ENCODE measurements at places on chromosomes 3 and 15. TPM values are rescaled to one million over a fixed set of nuclear protein-coding genes. Genes with fewer than 3 reads are reported as not detected.

DNA sequence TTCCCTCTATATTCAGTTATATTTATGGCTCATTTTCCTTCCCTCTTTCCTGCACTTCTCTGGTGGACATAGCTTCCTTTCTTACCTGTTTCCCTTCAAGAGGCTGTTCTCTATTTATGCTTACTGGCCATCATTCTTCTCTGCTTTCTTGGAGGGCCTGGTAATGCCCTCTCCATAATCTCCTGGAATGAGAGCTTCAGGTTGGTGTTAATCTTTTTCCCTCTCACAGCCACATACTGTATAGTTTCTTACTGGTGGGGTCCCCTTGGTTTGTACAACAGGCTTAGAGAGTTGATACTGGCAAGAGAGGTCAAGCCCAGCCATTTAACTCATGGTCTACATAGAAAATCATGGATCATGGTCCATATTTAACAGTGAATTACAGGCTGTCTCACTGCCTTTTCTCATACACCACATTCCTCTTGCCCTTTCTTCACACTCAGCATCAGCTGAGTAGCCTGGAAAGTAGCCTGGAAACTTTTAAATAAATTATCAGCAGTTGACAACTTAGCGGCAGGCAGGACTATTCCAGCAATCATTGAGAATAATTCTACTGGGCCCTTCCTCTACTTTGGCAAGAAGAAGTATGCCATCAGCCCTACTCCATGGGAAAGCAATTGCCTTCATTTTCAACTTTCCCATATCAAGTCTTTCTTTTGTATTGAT, 38.0 kb upstream of the DPH6 start:
- H3K36me3 ChIP-seq = no peaks in the 10 kb centered on the region
- no peak overlapping the region for H3K27ac ChIP-seq
- H3K27me3 ChIP-seq = no peaks in the 10 kb centered on the region
- H3K4me3 ChIP-seq = no peak overlapping the region

- DNase-seq = peak; percentile 26
- no peaks in the 10 kb centered on the region for H3K36me3 ChIP-seq
- peaks cover 33% of the 10 kb centered on the region for H3K27me3 ChIP-seq
These were observed 2.9 kb downstream of the SH3GL3 start for GRCh38 chr15:83449937-83450506.

The PCLAF gene
- total RNA-seq = 17.3 TPM

The ZNF717 gene
- total RNA-seq = 12.4 TPM

GRCh38 chr3:60309539-60310268, 941.5 kb downstream of the FHIT start:
- no peak for DNase-seq
- H3K4me1 ChIP-seq = no peaks in the 10 kb centered on the region
- H3K27ac ChIP-seq = no peak overlapping the region
- H3K36me3 ChIP-seq = no peaks in the 10 kb centered on the region
- no peak overlapping the region for H3K4me3 ChIP-seq

DNA sequence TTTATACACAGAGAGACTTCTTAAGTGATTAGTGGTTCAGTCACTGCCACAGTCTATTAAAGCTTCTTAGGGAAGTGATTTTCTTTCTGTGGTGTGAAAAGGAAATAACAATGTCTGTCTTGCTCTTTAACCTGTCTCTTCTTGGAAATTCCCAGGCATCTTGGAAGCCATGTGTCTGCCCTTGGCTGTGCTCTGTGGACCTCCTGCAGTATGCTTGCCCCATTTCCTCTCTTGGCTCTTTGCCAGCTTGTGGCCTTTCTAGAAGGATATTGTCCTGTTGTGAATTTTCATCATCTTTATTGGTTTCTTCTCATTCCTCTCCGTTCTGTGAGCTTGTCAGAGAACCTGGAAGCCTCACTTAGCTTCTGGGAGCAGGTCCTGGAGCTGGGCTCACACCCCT, 338.4 kb upstream of the C2CD4B start:
- peaks cover 48% of the 10 kb centered on the region for H3K4me1 ChIP-seq
- no peaks in the 10 kb centered on the region for H3K27me3 ChIP-seq
- no peaks in the 10 kb centered on the region for H3K36me3 ChIP-seq

GRCh38 chr3:63685340-63685739, 32.9 kb downstream of the SNTN start:
- H3K27ac ChIP-seq = no peak overlapping the region
- H3K4me3 ChIP-seq = no peak overlapping the region
- DNase-seq = no peak
- no peaks in the 10 kb centered on the region for H3K4me1 ChIP-seq

The IFT122 gene
- 23.6 TPM for total RNA-seq

DNA sequence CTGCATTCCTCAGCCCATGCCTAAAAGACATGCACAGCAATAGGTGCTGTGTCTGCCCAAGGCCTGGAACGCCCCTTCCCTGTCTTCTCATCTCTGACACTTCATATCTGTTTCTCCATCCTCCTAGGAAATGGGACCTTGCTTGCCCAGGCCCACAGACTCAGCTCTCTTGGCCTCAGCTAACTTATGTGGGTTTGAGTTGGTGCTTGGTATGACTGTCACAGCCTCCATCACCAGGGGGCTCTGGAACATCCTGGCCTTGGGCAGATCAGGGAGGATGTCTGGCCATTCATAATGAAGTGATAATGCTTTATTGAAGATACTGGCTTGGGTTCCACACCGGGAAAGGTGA, 156.7 kb upstream of the SMAD3 start:
- no peaks in the 10 kb centered on the region for H3K36me3 ChIP-seq
- no peak overlapping the region for H3K4me3 ChIP-seq
- H3K4me1 ChIP-seq = peaks cover 33% of the 10 kb centered on the region
- H3K27me3 ChIP-seq = peaks cover 4% of the 10 kb centered on the region
- H3K27ac ChIP-seq = peak overlapping the region; percentile 62

DNA sequence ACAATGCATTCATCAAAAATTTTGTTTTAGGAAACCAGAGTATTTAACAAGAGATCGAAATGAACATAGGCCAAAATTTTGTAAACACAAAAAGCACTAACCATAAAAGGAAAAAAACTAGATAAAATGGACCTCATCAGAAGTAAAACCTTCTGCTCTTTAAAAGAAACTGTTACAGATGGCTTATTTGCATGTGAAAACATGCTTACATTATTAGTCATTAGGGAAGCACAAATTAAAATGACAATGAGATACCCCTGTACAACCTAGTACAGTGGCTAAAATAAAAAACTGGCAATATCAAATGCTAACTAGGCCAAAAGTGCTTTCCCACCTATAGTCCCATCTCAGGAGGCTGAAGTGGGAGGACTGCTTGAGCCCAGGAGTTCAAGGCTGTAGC, 19.3 kb downstream of the UBR1 start:
- no peak overlapping the region for H3K4me3 ChIP-seq
- no peak overlapping the region for H3K27ac ChIP-seq
- peaks cover 6% of the 10 kb centered on the region for H3K36me3 ChIP-seq
- DNase-seq = no peak
- H3K27me3 ChIP-seq = no peaks in the 10 kb centered on the region

The CFAP100 gene
- not detected for total RNA-seq

- no peaks in the 10 kb centered on the region for H3K27me3 ChIP-seq
- no peak for DNase-seq
- H3K36me3 ChIP-seq = no peaks in the 10 kb centered on the region
- H3K4me1 ChIP-seq = no peaks in the 10 kb centered on the region
- no peak overlapping the region for H3K4me3 ChIP-seq
- no peak overlapping the region for H3K27ac ChIP-seq
These were observed 75.3 kb upstream of the TGFBR2 start for GRCh38 chr3:30531017-30531570.

GRCh38 chr15:101459579-101460300, 29.8 kb downstream of the PCSK6 start:
- H3K36me3 ChIP-seq = no peaks in the 10 kb centered on the region
- H3K27ac ChIP-seq = peak overlapping the region; percentile 26
- H3K4me1 ChIP-seq = peaks cover 31% of the 10 kb centered on the region
- no peaks in the 10 kb centered on the region for H3K27me3 ChIP-seq
